ENCODE measurements at places on chromosomes 12 and 14. TPM values are rescaled to one million over a fixed set of nuclear protein-coding genes. Genes with fewer than 3 reads are reported as not detected.

- no peak for DNase-seq
These were observed 16.1 kb downstream of the NRXN3 start for GRCh38 chr14:78186277-78186676.

- no peak for DNase-seq
These were observed 135.7 kb downstream of the TMEM132C start for GRCh38 chr12:128402486-128403243.

GRCh38 chr12:112978163-112979040, at the start of gene OAS2:
TSS of gene OAS2 (plus strand) at chr12:112978519. CDS start at chr12:112978609, 90 bp downstream.
- DNase-seq, result peak; percentile 95

The INHBE gene
- total RNA-seq, result not detected

GRCh38 chr12:70338531-70338930, 27.6 kb upstream of the KCNMB4 start:
- DNase-seq, result no peak

DNA sequence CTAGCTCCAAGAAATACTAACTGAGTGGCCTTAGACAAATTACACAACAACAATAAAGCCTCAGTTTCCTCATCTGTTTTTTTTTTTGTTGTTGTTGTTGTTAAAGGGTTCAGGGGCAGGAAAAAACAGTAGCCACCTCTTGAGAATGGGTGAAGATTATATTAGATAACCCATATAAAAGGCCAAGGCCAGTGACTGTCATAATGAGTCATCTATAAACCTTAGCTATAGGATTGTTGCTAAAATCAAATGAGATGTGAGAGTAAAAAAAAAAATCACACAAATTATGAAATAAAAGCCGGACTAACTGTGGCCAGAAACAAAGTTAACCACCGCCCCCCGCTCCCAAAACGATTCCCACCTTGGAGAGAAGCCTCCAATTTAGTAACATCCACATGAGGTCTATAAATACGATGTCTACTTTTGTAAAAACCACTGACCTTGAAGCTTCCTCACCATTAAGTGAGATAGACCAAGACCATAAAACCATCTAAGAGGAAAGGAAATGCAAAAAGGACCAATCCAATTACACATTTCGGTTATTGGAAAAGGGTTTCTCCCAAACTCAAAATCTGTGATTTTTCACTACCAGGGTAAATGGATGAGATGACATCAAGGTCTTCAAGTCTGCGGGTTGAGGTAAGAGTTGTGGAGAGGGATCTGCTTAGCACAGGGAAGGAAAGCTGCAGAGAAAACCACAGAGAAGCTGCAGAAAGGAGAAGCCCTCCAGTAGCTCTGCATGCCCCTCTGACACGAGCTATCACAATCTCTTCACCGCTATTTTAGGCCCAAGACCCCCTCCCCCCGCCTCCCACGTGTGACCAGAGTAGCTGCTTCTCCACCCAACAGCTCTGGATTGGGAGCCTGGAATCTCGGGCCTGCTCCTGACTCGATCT, 1.0 kb downstream of the NAA25 start:
- DNase-seq, result no peak

The TMEM233 gene
- 0.49 TPM for total RNA-seq

The FAM222A gene
- total RNA-seq, result 1.5 TPM

The OR4L1 gene
- total RNA-seq, result not detected

DNA sequence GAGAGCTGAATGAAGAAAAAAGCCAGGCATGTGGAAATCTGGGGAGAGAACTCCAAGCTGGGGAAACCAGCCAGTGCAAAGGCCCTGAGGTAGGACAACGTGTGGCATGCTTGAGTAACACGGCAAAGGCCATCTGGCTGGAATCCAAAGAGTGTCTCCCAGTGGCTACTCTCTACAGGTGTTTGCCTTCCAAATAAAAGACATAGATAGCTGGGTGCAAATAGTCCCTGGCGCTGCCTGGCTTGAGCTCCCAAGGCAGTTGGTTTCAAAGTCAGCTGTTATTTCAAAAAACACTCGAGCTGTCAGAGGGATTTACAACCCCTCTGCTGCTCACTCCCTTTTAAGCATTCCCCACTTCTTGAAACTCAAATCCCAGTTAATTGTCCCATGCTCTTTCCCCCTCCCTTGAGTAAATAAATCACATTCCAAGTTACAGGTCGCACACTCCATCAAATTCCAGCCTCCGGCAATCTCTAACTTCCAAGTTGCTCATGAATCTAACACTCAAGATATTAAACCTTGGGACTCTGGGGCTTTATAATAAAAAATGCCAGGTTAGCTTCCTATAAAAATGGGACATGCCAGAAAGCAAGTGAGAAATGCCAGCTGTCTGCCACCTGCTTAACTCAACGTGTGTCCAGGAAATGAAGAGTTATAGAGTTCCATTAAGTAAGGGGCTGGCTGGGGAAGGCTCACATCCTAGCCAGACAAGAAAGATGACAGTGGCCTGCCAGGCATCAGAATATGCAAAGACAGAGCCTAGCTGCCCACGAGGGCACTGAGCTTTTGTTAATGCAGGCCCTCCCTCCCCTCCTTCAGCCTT, 133.6 kb upstream of the NOS1 start:
- DNase-seq, result no peak

The HOXC10 gene
- not detected for total RNA-seq

GRCh38 chr14:84797326-84797725, 732.6 kb upstream of the FLRT2 start:
- no peak for DNase-seq

DNA sequence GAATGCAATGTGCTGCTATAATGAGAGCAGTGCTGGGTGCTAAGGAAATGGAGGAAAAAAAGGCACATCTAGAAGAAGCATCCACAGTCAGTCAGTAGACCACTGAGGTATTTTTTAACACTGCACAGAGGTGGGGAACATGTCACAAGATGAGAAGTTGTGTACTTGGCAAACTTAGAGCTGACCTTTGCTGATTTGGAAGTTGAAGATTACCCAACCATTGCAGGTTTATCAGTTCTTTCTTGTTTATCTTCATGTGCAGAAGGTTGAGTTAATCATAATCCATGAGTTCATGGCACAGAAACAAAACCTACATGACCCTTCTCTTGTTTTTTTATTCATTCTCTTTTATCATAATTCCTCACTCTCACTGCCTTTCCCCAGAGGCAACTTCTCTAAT, 3.2 kb upstream of the PAH start:
- DNase-seq, result no peak

GRCh38 chr14:23175823-23176222, 7.6 kb downstream of the SLC7A8 start:
- DNase-seq, result no peak

DNA sequence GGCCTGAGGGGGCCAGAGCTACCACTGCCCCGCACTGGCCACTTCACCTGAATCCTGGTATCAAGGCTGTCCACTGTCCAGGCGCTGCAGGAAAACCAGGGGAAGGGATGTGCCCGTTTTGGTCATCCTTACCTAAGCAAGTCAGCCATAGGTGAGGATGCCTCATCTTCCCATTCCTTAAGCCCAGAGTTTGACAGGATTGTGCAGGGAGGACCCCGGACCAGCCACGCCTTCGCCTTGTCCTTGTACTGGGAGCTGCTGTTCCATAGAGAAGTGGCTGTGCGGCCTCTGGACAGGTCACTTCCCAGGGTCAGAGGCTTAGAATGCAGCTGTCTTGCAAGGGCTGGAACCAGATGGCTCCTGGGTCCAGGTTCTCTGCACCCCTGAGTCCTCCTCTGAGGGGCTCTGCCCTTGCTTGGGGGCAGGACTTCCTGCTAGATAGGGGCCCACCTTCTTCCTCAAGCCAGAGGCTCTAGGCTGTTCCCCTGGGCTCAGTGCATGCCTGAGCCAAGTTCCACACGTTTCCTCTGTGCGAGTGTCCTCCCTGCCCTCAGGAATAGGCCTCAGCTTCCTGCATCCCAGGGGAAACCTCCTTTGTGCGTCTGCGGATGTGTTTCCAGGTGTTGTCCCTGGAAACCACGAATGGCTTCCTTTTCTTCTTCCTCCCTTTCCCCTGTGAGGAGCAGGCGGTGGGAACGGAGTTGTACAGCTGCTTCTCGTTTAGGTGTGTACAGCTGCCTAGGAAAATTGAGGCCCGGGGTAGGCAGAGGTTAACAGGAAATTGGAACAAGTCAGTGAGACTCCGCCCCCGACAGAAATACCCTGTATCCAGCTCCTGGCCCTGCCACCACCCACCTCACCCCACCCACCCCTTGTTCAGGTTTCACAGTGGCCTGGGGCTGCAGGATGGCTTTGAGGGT, 54.3 kb upstream of the RIN3 start:
- DNase-seq, result no peak

GRCh38 chr12:80714055-80714454, 2.7 kb upstream of the MYF5 start:
- DNase-seq, result no peak

DNA sequence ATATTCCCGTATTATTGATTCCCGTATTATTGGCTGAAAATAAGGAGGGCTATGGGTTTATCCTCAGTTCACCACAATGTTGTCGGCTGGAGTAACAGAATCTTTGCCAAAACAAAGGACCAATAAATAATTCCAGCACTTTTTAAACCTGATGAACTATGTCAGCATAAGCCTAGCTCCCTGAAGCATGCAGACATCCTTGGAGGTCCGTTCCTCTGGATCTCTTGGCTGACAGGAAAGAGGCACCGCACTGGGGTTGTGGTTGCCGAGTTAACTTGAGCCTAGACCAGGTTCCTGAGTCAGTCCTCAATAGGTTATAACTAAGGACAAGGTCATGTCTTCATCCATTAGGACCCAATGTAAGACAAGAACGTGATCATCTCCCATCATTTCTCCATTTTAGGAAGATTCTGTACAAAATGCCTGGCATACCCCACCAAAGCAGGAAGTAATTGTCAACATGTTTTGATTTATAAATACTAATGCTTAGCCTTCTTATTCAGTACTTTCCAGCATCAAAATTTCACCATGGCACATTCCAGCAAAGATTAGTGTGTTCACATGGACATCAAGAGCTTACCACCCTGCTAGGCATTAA, 36.6 kb downstream of the NID2 start:
- DNase-seq, result no peak

DNA sequence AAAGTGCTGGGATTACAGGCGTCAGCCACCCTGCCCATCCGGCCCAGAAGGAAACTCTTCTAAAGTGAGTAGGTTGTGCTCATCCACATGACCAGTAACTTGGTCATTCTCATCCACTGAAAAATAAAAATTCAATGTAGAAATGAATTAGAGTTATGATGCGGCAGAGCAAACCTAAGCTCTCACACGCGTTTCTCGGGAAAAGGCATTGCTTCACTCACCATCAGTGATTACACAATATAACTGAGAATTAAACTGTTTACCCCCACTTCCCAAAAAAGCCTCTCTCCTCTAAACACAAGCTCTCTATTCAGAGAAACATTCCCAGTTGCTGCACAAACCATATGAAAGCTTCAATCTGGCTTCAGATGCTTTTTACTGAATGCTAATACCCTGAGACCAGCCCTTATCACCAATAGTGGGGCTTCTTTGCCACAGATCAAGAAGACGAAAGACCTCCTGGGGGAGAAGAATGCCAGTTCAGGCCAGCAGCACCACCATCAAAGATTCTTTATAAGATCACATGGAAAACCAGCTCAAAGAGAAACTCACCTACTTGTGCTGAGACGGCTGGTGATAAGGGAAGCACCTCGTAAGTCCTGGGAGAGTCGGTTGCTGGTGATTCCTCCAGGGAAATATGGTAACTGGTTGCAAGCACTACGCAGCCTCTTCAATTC, 121.5 kb upstream of the SFSWAP start:
- DNase-seq, result no peak

DNA sequence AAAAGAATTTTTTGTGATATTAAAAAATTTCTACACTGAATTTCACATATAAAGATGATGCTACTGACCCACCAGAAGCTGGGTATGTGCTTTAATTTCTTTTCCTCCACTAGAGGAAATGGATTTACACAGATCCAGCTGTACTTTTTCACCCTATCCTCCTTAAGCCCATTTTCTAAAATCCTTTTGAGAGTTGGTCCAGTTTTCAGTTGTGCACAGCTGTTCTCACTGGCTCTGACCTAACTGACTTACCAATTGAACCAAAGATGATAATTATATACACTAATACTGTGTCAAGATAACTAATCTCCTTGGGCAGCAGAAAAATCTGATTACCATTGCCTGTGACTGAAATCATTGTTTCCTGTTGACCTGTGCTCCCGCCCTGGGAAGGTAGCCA, 108.5 kb downstream of the ZFC3H1 start:
- no peak for DNase-seq

DNA sequence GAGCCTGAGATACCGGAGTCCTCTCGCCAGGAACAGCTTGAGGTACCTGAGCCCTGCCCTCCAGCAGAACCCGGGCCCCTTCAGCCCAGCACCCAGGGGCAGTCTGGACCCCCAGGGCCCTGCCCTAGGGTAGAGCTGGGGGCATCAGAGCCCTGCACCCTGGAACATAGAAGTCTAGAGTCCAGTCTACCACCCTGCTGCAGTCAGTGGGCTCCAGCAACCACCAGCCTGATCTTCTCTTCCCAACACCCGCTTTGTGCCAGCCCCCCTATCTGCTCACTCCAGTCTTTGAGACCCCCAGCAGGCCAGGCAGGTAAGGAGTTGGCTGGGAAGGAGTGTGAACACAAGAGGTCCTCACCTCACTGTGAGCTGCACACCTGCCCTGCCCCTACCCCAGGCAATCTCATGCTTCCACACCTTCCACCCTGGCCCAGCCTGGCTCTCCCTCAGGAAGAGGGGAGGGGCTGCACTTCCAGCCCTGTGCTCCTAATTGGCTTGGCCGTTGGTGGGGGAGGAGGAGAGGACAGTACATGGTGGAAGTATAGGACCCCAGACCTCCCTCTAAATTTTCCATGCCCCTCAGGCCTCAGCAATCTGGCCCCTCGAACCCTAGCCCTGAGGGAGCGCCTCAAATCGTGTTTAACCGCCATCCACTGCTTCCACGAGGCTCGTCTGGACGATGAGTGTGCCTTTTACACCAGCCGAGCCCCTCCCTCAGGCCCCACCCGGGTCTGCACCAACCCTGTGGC, 6.2 kb downstream of the C1QL4 start:
- DNase-seq, result no peak

DNA sequence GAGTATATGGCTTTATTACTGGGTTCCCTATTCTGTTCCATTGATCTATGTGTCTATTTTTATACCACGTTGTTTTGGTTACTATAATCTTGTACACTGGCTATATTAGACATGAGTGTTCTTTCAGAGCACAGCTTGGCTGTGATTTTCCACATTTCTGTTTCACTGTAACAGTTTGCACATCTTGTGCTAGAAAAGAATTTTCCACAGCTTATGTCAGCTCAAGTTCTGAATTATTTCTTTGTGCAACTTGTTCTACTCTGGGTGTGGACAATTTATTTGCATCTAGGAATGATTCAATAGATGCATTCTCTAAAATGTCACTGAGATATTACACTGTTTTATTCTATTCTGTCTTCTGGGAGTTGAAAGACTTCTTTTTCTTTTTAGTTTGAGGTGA, 28.4 kb upstream of the OR5AU1 start:
- no peak for DNase-seq

The TAS2R8 gene
- total RNA-seq, result 0.98 TPM

The DHRS4 gene
- total RNA-seq, result 21.4 TPM

The ZNF140 gene
- 9.3 TPM for total RNA-seq

DNA sequence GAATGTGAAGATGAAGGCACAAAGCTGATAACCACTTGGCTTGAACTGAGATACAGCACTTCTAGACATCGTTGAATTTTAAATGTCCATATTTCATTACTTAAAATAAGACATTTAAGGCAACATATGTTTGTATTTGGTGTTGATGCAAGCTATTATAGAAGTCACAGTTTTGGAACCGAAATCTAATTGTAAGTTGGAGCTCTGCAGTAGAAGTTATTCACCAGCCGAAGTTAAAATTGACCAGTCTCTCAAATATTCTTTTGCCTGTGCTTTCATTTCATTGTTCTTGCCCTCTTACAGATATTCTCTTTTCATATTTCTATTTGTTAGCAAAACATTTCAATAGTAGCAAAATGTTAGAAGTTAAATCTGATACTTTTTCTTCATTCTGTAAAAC, 332.7 kb downstream of the PDZRN4 start:
- no peak for DNase-seq
